ENCODE measurements at places on chromosomes 16 and 17.

GRCh38 chr16:77849646-77850258 is 61.4 kb downstream of the VAT1L start:
- no peak for DNase-seq

- DNase-seq: no peak
Observed at GRCh38 chr16:12930881-12931280, 29.5 kb downstream of the SHISA9 start.

- no peak for DNase-seq
Observed at GRCh38 chr16:31471241-31471874, 594 bp upstream of the TGFB1I1 start.

DNA sequence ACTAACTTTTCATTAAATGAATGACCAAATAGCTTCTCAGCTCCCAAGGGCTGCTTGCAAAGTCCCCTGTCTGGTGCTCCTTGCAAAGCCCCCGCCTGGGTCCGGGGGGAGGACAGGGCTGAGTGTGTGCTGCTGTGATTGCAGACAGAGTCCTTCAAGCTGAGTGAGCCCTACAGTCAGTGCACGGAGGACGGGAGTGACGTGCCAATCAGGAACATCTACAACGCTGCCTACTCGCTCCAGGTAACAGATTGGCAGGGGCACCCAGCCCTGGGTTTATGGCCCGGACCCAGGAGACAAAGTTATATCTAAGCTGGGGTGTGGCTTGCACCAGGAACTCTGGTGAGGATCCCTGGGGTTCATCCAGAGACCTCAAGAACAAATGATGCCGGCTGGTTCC is 27.1 kb downstream of the SCNN1G start:
- no peak for DNase-seq

- DNase-seq: no peak
Observed at GRCh38 chr17:56111706-56112485, 41.4 kb upstream of the ANKFN1 start.

DNA sequence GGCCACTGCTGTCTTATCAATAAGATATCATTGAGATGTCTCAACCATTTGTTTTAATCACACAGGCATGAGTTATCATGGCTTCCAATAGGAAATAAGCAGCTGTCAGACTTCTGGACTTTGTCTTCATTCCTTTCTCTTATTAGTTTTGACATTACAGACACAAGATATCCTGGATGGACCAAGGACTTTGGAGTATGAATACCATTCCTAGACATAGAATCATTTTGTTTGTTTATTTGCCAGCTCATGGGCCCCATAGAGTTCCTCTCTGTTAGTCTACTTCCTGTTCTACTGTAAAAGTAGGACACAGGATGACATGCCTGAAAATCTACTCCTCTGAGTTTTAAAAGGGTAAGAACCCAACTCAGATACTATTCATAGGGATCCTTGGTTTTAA is 77.7 kb upstream of the KCNJ16 start:
- no peak for DNase-seq

DNA sequence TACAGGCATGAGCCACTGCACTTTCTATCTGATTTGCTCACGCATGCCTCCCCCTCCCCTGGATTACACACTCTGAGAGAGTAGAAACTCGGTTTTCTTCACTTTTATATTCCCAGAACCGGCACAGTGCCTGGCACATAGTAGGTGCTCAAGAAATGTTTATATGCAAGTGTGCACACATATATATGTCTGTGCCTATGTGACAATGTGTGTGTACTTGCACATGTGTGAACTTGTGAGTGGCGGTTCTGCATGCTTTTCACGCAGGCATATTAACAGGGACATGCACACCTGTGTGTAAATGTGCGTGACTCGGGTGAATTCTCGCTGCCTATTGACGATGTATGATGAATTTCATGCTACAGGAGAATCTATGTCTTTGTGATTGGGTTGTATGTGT is 22.1 kb upstream of the IL21R start:
- DNase-seq: no peak

DNA sequence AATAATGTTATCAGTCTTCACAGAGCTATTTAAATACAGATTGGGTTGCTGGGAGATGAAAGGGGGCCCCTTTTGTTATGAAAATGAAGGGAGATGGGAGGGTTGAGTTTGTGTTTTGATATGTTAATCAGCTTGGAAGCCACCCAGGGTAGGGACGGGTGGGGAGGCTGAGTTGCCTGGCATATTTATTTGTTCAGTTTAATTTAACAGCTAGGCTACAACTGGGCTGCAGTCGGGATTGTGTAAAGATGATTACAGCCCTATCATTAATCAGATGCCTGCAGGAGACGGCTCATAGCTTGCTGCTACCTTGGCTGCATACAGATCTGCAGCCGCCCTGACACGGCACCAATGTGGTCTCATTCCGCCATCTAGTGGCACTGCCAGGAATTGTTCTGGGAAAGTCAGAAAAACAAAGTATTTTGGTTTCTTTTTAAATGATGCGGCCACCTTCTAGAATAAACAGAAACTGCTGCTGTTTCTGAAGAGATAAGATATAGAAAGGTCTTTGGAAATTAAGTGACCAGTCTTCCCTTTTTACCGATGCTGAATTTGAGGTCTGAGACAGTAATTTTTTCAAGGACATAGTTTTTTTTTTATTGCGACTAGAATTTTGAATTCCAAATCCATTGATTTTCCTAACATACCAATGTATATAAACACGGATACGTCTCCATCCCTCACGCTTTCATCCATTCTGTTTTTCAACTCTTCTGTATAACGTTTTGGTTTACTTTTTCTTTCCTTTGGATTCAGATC is 458.0 kb upstream of the ASIC2 start:
- peak; percentile 57 for DNase-seq

All from NCI-H774 (cell line).